ENCODE measurements at places on chromosomes 2 and 18.

GRCh38 chr2:241947401-241947800 is 77.9 kb downstream of the RTP5 start:
- no peak for DNase-seq

- DNase-seq = no peak
These were observed 226.1 kb downstream of the LDLRAD4 start for GRCh38 chr18:13444430-13445240.

- DNase-seq = no peak
These were observed 25.2 kb downstream of the PDIA6 start for GRCh38 chr2:10787176-10787968.

DNA sequence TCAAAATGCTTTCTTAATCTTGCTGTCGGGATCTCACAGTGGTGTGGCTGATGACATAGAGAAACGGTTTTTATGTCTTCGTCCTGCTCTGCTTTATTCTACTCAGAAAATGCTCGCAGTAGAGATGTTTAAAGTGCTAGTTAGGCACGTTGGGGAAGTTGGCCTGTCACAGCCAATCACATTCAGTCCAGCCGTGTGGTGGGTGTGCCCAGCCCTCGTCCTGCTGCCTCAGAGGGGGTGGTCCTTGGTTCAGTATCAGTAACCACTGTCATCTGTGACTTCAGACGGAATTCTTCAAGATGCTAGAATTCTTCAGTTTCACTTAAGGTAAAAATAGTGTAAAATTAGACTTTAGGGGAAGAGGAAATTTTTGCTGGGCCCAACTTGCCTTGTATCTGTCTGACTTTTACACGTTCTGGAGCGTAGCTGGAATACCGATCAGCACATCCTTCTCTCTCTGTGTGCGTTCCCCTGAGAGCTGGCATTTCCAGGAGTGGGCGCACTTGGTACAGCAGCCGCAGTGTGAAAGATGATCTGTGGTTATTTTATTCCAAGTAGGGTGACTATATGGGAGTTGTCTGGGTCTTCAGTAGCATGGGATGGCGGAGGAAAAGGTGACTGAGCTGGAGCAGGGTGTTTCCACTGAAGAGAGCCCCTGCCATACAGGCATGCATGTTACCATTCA is 18.5 kb downstream of the TRAF3IP1 start:
- DNase-seq = no peak

Data from GM18507 (cell line).